H4 (cell line): ENCODE measurements at places on chromosomes 6 and 20. TPM values are rescaled to one million over a fixed set of nuclear protein-coding genes. Genes with fewer than 3 reads are reported as not detected.
A peak's percentile ranks its signal among the peaks of the same experiment; 100 is the strongest.

- no peak for DNase-seq
Observed at GRCh38 chr20:4989570-4989969, 11.7 kb downstream of the SLC23A2 start.

DNA sequence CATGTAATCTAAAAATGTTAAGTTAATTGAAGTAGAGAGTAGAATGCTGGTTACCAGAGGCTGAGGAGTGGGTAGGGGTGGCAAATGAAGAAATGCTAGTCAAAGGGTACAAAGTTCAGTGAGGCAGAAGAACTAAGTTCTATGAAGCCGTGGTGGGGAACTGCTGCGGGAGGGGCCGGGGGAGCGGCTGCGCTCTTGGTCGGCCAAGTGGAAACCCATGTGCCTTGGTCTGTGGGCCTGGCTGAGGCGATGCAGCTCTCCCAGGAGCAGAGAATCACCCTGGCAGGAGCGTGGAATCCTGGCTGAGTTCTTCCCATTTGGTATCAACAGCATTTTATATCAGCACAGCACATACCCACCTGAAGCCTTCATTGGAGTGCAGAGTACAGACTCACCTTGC lies 22.3 kb downstream of the TTLL2 start:
- DNase-seq: no peak

DNA sequence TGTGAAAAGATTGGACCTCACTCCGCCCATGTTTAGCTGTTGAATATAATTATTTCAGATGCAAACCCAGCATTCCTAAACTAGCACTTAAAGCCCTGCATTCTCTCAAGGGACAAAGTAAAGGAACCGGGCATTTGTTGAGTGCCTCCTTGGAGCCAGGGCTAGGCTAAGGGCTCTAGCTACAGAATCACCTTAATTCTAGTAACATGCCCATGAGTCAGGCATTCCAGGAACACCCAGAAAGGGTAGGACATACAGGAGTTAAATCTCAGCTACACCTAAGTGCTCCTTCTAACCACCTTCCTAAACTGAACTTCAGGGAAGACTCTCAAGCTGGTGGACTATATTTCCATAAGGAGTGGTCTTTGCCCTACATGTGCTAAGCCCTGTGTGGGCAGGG lies 89.4 kb downstream of the SLC24A3 start:
- no peak for DNase-seq

DNA sequence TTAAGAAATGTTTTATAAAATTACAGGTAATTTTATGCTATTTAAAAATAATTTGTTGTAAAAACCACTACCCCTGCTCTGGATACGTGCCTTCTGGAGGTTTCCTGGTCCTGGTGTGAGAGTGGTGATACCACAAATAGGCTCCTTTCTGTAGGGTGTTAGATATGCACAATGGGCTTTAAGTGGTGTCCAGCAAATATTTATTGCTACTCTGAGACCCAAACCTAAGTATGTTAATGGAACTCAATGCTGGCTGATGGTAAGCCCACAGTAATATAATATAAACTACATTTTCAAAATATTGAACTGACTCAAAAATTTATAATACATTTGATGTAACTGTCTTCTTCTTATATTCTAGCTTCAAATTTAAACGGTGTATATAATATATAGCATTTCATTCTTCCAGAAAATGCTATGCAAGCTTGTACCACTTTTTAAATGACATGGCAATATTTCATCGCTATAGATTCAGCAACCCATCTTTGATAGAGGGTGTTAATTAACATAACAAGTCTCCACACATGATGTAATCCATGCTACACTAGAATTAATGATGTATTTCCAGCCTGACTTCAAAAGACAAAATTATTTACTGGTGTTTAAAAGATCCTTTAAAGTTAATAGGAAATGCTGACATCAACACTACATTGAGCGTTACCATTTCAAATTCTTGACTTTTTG lies 161.9 kb downstream of the DST start:
- no peak for DNase-seq

The LINC00237 gene
- not detected in 2 replicates for total RNA-seq

- DNase-seq: peak; percentile 50
Observed at GRCh38 chr6:163414117-163414945, at the start of gene QKI. QKI (plus strand) TSS chr6:163414718; CDS start chr6:163415194, 476 bp downstream.

DNA sequence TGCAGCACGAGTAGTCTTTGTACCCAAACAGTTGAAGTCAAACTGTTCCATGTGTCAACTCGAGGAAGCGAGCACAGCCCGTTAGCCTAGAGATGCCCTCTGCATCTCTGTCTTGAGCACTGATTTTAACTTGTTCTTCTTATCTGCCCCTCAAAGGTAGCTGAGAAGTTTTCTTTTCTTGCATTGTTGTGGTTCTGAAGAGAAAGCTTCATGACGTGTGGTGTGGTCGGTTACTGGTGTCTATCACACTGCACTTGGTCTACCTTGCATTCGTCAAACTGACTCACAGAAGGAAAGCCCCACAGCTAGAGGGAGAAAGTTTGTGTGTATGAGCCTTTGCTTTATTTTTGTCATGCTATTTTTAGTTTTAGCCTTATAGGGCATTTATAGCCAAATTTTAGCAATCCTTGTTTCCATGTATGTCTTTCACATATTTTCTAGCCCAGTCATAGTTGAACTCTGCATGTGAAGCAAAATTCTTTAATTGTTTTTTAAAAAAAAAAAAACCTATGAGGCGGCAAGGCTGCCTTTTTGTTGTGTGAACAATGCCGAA lies 115.1 kb downstream of the JAG1 start:
- peak; percentile 50 for DNase-seq

DNA sequence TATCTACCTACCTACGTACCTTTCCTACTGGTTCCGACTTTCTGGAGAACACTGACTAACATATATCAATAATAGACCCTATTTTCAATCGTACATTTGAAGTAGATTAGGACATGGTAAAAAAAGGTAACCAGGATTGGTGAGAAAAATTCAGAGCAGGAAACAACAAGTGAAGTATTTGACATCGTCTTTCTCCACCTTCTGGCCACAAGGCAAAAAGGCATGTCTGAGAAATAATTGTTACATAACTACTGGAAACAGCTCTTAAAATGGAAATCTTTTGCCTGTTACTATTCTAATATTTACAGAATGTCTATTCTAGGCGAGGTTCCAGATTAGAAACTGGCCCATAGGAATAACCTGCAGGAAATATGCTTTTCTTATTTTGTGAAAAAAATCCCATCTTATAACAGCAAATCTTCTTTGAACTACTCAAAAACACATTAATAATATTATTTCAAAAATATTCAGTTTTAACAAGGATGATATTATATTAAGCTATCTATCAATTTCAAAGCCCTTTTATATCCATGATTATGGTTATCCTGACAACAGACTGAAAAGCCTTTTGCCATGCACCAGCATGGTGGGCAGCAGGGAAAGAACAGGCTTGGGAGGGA lies 80.8 kb downstream of the RCAN2 start:
- peak; percentile 59 for DNase-seq

The EDEM2 gene
- 38.7 and 40.1 TPM in 2 replicates for total RNA-seq

DNA sequence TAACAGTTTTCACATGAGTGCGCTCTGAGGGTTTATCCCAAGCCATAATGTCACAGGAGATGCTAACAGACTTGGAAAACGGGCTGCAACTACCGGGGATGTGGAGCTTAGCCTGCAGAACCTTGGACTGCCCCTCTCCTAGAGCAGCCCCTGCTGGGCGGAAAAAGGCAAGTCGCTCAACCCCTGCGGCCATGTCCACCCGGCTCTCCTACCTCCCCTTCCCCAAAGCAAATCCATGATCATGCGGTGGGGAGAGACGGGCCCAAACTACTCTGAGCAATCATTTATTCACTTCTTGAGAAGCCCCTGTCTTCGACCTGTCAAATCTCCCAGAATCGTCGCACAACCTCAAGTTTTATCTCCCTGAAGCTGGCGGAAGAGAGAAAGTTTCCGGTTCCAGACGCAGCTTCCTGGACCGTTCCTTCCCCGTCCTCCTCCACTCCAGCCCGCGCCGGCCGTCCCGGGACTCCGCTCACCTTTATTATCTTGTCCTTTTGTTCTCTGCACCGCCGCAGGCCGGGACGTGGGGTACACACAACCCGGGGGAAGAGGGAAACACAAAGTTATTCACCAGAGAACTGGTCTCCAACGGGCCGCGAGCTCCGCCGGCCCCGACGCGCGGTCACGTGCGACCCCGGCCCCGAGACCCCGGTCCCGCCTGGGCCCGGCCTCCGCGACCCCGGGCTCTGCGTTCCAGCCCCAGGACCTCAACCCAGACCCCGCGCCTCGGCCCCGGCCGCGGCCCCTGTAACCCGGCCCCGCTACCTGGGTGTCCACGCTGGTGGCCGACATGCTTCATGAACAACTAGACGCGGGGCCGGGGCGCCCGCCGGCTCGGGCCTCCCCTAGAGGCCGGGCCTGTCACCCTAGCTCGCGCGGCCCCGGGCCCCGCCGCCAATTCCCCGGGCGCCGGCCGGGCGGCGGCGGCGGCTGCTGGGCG lies 560 bp downstream of the YTHDF1 start:
- DNase-seq: peak; percentile 33

The CD2AP gene
- total RNA-seq: 19.3 and 27.1 TPM in 2 replicates

DNA sequence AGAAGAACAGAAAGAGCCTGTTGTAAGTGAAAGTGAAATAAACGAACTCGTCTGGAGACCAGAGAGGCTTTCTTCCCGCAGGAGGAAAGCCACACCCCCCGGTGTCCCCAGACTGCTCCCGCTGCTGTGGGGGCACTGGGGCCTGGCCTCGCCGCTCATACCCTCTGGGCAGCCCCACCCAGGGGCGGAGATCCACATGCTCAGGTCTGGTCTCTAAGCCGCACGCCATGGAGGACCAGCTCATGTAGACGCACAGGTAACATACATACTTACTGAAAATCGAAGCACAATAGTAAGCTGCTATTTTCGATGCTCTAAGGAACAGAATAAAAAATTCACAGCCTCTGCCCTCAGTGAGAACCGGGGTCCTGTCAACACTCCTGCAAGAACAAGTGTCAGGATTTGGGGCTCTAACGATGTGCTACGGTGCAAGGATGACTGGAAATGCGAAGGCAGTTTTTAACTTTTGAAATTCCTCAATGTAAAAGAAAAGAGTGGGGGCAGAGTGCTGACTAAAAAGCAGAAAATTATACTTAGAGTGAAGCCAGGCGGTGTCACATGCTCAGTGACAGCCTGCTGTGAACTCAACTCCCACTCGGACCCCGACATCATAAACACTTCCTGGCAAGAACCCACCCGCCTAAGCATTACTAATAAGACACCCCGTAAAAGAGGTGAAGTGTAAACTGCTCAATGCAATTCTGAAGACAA lies 110.5 kb downstream of the IRF4 start:
- no peak for DNase-seq

The CDSN gene
- total RNA-seq: not detected in 2 replicates

The BPIFB4 gene
- total RNA-seq: not detected in 2 replicates

- no peak for DNase-seq
Observed at GRCh38 chr6:20681243-20681684, 147.0 kb downstream of the CDKAL1 start.

DNA sequence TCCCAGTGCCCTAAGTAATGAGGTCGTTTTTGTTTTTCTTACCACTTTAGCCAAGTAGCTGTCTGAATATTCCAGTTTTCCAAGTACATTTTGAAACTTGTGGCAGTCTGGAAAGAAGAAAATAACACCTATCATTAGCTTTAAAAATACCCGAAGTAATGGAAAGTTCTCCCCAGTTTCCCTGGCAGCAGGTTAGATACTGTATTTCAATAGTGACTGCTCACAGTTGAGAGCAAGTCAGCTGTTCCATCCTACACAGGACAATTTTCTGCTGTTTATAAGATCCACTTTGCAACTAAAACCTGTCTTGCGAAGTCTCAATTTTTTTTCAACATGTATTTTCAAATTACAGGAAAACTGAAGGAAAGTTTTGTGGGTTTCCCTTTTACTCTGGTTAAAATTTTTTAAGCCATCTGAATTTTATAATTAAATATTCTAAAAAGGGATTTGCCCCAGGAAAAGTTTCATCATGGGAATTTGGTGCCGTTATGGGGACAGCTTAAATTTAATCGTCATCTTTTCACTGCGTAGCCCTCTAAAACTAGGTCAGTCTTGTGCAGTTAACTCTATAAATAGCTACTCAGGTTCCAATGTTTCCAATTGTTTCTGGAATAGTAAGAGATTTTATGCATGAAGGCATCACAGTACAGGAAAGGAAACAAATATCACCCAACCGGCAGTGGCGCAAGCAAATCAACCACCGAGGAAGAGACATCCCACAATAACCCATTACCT lies 96.9 kb downstream of the MBOAT1 start:
- DNase-seq: no peak

DNA sequence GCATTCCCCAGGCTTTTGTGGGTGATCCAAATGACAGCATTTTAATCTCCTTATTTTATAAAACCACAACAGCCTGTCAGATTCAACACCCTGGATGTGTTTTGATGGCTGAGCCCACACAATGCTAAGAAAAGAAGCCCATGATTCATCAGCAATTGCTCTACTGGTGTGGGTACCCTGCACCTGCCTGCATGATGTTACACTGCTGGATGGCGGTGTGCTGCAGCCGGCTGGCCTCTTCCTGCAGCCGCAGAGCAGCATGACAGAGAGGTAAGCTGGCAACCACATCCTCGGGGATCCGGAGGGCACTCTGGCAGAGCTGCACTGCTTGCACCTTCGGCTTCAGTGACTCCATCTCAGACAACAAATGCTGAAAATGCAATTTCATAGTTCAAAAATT lies 327.5 kb downstream of the SYNE1 start:
- no peak for DNase-seq

- no peak for DNase-seq
Observed at GRCh38 chr20:15061955-15062354, 724.5 kb upstream of the FLRT3 start.

GRCh38 chr20:39109933-39110818 lies 148.0 kb downstream of the DHX35 start:
- no peak for DNase-seq

DNA sequence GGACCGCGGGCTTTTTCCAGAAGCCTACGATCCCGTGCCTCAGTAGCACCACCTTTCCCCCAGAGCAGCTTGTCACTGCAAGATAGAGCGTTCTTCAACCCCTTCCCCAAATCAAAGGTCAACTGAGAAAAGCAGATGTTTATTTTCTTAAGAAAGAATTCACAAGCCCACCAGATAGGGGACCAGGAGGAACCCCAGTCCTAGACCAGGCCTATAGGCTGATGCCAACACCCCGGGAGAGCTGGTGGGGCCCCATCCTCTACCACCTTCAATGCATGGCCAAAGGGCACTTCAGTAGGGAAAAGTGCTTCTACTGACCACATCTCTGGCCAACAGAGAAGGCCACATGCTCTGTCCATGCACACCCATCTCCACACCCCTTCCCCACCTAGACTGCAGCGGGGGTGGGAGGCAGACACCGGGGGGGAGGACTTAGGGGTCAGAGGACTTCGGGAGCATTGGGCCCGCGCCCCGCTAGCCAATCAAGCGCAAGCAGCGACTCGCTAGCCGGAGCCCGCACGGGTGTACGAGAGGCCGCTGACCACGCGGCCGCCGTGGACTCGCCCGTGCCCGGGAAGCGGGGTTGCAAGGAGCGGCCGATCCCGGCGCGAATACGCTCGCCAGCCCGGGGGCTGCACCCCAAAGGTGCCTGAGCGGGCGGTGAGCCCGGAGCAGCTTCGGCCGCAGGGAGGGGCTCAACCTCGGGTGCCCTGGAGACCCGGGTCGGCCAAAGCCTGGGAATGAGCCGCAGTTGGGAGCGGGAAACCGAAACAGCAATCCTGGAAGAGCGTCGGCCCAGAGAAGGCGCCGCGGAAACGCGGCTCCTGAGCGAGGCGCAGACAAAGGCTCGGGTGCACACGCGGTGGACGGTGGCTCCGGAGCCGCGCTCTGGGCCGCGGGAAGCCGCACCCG lies 2.8 kb downstream of the PDE10A start:
- DNase-seq: no peak

The FKBP1C gene
- total RNA-seq: 0.14 and 0.15 TPM in 2 replicates

GRCh38 chr6:5772408-5773120 lies 234.2 kb downstream of the NRN1 start:
- DNase-seq: no peak

GRCh38 chr6:154134471-154135147 lies 95.6 kb downstream of the OPRM1 start:
- DNase-seq: no peak

GRCh38 chr6:1027795-1028569 lies 283.9 kb upstream of the FOXQ1 start:
- no peak for DNase-seq
